Psoas muscle (tissue), 8 donors: ENCODE measurements at places on chromosomes 3 and 15. TPM values are rescaled to one million over a fixed set of nuclear protein-coding genes. Genes with fewer than 3 reads are reported as not detected.

- no peak for DNase-seq
- H3K27me3 ChIP-seq: no peaks in the 10 kb centered on the region
- peaks cover 6% of the 10 kb centered on the region for H3K4me1 ChIP-seq
- H3K4me3 ChIP-seq: no peak overlapping the region
These were observed 18.4 kb upstream of the INSYN1 start for GRCh38 chr15:73771385-73772045.

DNA sequence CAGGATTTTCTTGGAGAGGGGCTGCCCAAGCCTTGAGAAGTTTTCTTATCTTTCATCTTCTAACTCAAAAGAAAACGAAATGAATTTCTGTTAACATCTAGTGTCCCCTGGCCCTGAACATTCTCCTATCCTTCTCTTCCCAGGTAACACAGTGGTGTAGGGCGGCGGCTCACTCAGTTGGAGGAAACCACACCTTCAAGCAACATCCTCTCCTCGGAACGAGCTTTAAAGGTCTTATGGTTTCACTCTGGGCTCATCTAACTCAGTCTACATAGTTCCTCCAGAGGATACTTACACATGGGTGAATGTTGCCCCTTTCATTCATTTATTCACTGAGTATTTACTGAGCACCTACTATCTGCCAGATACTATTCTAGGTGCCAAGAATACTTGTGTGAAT is 31.0 kb upstream of the KLHL6 start:
- H3K27me3 ChIP-seq: no peaks in the 10 kb centered on the region
- H3K27ac ChIP-seq: no peak overlapping the region
- no peak for DNase-seq
- H3K4me1 ChIP-seq: peaks cover 36% of the 10 kb centered on the region
- no peaks in the 10 kb centered on the region for H3K36me3 ChIP-seq

DNA sequence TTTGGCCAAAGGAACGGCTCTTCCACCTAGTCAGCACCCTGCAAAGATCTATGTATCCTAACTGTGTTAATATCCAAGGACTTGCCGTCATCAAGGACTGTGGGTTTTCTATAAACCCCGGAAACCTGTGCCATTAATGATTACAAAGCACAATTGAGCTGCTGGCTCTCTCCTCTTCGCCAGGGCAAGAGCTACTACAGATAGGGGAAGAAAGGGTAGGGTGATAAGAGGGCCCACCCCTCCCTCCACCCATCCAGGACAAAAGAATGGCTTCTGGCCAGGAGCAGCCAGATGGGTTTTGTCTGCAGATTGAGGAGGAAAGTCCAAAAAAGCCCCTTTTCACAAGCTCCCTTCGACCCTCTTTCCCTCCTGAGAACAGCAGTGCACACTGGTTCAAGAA is 9.9 kb downstream of the RFT1 start:
- H3K27ac ChIP-seq: no peak overlapping the region
- DNase-seq: no peak
- no peaks in the 10 kb centered on the region for H3K4me1 ChIP-seq
- no peak overlapping the region for H3K4me3 ChIP-seq
- H3K36me3 ChIP-seq: peaks cover 7% of the 10 kb centered on the region

DNA sequence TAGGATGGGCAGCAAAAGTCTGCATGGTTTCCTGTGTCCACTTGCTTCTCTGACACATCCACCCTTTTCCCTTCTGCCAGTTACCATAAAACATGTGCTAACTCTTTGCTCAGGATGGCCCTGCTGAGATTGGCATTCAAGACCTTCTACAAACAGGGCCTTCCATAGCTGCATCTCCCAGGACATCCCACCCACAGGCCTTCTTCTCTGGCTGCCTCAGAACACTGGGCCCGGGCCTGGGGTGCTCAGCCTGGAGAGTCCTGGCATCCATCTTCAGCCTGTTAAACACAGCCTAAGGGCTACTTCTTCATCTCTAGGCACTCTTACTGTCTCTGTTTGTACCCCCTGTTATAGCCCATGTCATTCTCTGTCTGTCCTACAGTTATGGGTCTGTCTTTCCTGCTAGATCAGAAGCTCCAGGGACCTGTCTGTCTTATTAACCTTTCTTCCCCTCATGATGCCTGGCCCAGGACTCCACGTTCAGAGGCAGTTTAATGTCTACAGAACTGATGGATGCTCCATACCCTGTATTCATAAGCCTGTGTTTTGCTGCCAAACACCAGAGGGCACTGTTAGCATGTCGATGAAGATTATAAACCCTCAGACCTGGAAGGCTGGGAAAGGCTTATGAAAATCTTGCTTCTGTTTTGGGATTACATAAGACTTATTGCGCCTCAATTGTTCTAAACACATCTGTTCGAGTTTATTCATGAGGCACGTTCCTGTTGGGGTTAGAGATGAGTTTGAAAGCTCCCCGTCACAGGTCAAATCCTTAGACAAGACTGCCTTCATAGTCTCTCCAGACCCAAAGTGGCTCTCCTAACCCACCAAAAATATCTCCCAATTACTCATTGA is 16.5 kb downstream of the SEMA3G start:
- H3K36me3 ChIP-seq: no peaks in the 10 kb centered on the region
- no peak overlapping the region for H3K4me3 ChIP-seq
- no peak for DNase-seq
- H3K27ac ChIP-seq: peak overlapping the region; percentile 50
- H3K27me3 ChIP-seq: no peaks in the 10 kb centered on the region

DNA sequence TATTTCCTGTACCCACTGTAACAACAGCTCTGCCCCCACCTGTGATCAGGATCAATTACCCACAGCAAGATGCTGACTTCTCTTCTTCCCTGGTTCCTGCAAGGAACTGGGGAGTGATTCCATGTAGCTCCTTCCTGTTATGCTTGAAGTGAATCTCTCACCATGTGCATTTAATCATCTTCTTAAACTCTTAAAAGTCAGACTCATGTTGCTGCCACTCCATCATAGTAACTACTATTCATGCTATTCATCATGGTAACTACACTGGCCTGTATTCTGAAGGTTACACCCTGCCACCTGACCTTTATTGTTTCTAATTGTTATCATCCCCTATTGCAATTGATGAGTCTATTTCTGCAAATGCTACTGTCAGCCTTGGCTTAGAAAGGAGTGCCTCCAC is 89.5 kb downstream of the SUCNR1 start:
- no peaks in the 10 kb centered on the region for H3K27me3 ChIP-seq
- H3K36me3 ChIP-seq: no peaks in the 10 kb centered on the region
- H3K27ac ChIP-seq: no peak overlapping the region
- no peaks in the 10 kb centered on the region for H3K4me1 ChIP-seq

- peaks cover 9% of the 10 kb centered on the region for H3K4me1 ChIP-seq
- H3K4me3 ChIP-seq: no peak overlapping the region
- H3K36me3 ChIP-seq: no peaks in the 10 kb centered on the region
- H3K27ac ChIP-seq: peak overlapping the region; percentile 20
- no peak for DNase-seq
These were observed 374.3 kb upstream of the TGFBR2 start for GRCh38 chr3:30232142-30232541.

DNA sequence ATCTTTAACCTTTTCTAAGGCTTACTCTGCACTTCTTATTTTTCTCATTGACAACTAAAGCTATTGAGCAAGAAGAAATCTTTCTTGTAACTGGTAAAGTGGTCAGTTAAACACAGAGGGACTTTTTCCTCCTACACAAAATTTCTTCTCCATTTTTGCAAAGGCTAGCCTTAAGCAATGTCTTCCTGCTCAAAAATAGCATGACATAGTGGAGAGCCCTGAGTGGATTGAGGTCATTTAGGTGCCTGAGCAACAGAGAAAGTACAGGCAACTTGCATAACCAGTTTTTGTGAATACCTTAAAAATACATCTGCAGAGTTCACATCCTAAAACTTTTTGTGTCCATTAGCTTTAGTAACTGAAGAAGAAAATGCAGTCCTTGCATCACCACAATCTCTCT is 144.7 kb upstream of the TTC14 start:
- no peaks in the 10 kb centered on the region for H3K27me3 ChIP-seq
- H3K4me3 ChIP-seq: no peak overlapping the region
- no peaks in the 10 kb centered on the region for H3K36me3 ChIP-seq
- H3K27ac ChIP-seq: no peak overlapping the region
- DNase-seq: no peak
- no peaks in the 10 kb centered on the region for H3K4me1 ChIP-seq

GRCh38 chr3:64575211-64575844 is 112.5 kb downstream of the ADAMTS9 start:
- no peaks in the 10 kb centered on the region for H3K27me3 ChIP-seq
- no peak overlapping the region for H3K27ac ChIP-seq
- H3K36me3 ChIP-seq: peaks cover 4% of the 10 kb centered on the region

- DNase-seq: no peak
- no peak overlapping the region for H3K27ac ChIP-seq
- no peaks in the 10 kb centered on the region for H3K36me3 ChIP-seq
- H3K27me3 ChIP-seq: no peaks in the 10 kb centered on the region
These were observed 171.8 kb downstream of the WDR76 start for GRCh38 chr15:43998607-43999006.

DNA sequence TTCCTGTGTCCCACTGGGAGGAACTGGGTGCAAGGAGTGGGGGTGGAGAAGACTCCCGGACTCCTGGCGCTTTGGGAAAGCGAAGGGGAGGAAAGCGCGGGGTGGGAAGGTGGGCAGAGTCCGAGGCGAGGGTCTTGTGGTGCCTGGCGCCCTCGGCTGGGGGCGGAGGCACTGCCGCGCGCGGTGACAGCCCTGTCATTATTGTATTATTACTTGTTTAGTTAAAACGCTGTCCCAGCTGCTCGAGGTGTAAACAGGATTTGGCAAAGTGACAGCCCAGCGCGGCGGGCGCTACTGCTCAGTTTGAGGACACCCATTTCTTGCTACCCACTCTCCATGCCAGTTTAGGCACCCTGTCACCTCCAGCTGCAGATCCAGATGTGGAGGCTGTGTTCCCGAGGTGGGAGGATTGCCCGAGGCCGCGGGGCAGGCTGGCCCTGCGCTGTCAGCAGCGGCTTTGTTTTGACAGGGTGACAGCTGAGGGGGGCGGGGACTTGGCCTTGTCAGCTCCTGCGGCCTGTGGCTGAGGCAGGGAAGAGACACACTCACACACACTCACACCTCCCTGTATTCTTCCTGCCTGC is 1.0 kb downstream of the KAT2B start:
- DNase-seq: peak; percentile 95
- H3K4me3 ChIP-seq: peak overlapping the region; percentile 78
- no peaks in the 10 kb centered on the region for H3K27me3 ChIP-seq
- no peaks in the 10 kb centered on the region for H3K36me3 ChIP-seq
- peak overlapping the region; percentile 95 for H3K27ac ChIP-seq

DNA sequence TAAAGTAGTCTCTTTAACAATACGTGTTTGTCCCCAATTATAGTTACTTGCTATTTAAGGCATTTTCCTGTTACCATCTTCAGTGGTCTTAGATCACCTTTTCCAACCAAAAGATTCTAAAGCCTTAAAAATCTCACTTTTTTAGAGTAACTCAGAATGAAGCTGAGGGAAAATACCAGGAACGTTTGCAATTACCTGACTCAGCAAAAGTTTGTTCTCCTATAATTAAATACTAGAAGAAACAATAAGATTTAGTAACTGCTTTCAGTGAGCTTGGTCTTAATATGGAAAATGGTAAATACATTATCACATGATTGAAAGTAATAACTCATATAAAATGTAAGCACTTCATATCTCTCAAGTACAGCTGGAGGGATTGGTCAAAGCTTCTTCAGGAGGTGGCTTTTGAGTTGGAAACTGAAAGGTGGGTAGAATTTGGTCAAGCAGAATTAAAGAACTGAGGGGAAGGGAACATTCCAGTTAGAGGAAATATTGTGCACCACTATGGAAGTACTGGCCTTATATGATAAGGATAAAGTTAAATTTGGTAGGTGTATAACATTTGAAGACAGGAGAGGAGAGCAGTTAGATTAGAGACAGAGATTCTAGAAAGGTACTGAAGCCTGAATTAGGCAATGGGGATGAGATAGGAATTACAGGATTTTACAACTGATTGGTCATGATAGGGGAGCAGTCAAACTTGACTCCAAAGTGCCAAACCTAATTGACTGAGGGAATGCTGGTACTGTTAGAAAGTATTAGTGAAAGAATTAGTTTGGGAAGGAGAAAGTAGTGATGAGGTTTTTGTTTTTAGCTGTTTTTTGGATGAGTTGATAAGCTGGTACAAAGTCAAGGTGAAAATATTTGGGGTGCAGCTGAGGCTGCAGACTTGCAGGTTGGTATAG is 21.9 kb downstream of the TSC22D2 start:
- DNase-seq: no peak
- no peak overlapping the region for H3K4me3 ChIP-seq
- no peaks in the 10 kb centered on the region for H3K36me3 ChIP-seq
- no peaks in the 10 kb centered on the region for H3K27me3 ChIP-seq

- no peaks in the 10 kb centered on the region for H3K27me3 ChIP-seq
- no peak overlapping the region for H3K27ac ChIP-seq
- DNase-seq: no peak
- H3K36me3 ChIP-seq: no peaks in the 10 kb centered on the region
- no peaks in the 10 kb centered on the region for H3K4me1 ChIP-seq
- no peak overlapping the region for H3K4me3 ChIP-seq
These were observed 106.9 kb downstream of the TLE3 start for GRCh38 chr15:69990566-69991421.

DNA sequence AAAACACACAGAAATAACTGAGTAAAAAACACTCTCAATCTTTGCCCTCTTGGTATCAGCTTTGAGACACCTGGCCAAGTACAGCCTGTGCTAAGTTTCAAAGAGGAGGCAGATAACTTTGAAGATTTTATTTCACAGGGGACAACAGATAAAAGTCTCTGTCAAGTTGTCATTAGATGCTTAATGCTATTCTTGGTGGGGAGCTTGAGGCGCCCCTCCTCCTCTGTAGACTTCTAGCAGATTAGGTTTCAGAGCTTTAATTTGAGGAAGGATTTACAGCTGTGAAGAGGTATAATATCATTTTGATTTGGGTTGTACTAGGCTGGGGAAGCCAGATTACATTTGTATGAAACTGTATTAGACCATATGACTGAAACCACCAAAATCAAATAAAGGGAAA is 620.3 kb downstream of the FHIT start:
- H3K27me3 ChIP-seq: no peaks in the 10 kb centered on the region
- H3K27ac ChIP-seq: no peak overlapping the region
- DNase-seq: no peak
- no peaks in the 10 kb centered on the region for H3K36me3 ChIP-seq
- H3K4me3 ChIP-seq: no peak overlapping the region

The MUC4 gene
- not detected for total RNA-seq

The PTH1R gene
- 5.9 TPM for total RNA-seq

The TCAIM gene
- total RNA-seq: 19.3 TPM

The CFAP91 gene
- 0.52 TPM for total RNA-seq

The CEMIP gene
- 0.96 TPM for total RNA-seq

The IQSEC1 gene
- 45.4 TPM for total RNA-seq

The CADM2 gene
- total RNA-seq: 5.1 TPM

The CHAC1 gene
- 178 TPM for total RNA-seq

The RUVBL1 gene
- total RNA-seq: 21.0 TPM

The ADAMTS9 gene
- total RNA-seq: 16.1 TPM
